ENCODE measurements at places on chromosomes 2 and 18. TPM values are rescaled to one million over a fixed set of nuclear protein-coding genes. Genes with fewer than 3 reads are reported as not detected.

DNA sequence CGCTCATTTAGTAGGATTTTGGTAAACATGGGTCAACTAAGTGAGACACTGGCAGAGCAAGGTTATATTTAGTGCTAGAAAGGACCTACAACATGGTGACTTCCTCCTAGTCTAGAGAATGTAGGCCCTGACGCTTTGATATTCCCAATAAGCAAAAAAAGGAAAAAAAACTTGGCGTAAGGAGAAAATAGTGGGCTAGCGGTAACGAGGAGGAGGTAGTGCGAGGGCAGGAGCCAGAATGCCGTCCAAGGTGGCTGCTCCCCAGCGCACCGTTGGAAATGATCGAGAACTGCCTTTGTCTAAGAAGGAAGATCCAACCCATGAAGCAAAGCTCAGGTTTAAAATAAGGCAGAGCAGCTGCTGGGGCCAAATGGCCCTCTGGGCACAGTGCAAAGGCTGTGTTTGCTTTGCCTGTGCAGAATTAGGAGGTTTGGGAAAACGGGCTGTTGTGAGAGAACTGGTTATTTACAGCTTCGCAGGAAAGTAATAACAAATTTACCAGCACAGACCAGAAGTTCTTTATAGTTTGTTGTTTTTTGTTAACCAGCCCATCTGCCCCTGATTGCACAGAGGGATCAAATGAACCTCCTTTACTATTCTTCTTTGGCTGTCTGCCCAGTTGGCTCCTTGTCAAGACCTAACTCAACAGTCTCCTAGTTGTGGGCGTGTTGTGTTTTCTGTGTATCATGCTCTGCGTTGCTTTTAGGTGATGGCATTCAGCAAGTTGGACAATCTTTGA lies 86.6 kb downstream of the ITGB1BP1 start:
- peak overlapping the region; percentile 61 for H3K27ac ChIP-seq
- no peaks in the 10 kb centered on the region for H3K36me3 ChIP-seq
- DNase-seq = peak; percentile 64

GRCh38 chr2:213766465-213766901 lies 482.2 kb downstream of the SPAG16 start:
- H3K4me1 ChIP-seq = no peaks in the 10 kb centered on the region
- H3K27me3 ChIP-seq = no peaks in the 10 kb centered on the region
- no peak overlapping the region for H3K27ac ChIP-seq
- H3K4me3 ChIP-seq = no peak overlapping the region

- no peaks in the 10 kb centered on the region for H3K27me3 ChIP-seq
- no peak overlapping the region for H3K4me3 ChIP-seq
- H3K36me3 ChIP-seq = no peaks in the 10 kb centered on the region
- H3K27ac ChIP-seq = no peak overlapping the region
These were observed 187.0 kb downstream of the HAUS1 start for GRCh38 chr18:46291149-46291548.

- no peak overlapping the region for H3K4me3 ChIP-seq
- no peaks in the 10 kb centered on the region for H3K36me3 ChIP-seq
- no peaks in the 10 kb centered on the region for H3K4me1 ChIP-seq
- no peaks in the 10 kb centered on the region for H3K27me3 ChIP-seq
- no peak for DNase-seq
These were observed 382.1 kb downstream of the OSR1 start for GRCh38 chr2:18976168-18976961.

DNA sequence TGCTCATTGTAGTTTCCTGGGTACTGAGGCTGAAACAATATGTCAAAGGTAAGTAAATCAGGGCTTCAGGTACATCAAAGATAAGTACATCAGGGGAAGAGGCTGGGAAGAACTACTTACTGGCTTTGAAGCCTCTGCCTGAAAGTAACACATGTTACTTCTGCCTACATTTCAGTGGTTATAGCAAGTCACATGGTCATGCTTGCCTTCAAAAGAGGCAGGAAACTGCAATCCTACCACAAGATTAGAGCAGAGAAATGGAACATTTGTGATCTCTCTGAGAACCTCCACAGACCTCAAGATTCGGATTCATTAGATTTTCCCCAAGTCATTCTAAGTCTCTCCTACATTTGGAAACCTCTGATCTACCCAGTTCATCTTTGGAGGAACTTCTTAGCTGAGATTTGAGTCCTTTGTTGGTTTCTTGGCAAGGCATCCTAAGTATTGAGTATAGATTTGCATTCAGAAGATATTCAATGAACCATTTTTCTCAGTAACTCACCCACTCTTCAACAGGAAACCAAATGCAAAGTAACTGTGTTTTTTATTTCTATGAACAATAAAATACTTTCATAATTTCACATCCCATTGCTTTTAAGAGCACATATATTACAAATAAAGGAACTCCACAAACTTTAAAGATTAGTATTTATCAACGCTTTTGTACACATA lies 48.5 kb upstream of the CCDC195 start:
- no peak overlapping the region for H3K4me3 ChIP-seq
- H3K36me3 ChIP-seq = no peaks in the 10 kb centered on the region
- H3K27me3 ChIP-seq = no peaks in the 10 kb centered on the region
- H3K27ac ChIP-seq = no peak overlapping the region

DNA sequence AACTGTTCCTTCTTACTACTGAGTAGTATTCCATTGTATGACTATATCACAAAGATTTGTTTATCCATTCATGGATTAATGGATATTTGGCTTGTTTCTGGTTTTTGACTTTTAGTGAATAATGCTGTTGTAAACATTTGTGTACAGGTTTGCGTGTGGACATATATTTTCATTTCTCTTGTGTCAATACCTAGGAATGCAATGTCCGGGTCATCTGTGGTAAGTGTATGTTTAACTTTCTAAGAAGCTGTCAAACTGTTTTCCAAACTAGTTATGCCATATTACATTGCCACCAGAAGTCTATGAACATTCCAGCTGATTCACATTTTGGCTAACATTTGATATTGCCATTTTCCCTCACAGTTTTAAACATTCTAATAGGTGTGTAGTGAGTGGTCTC lies 29.1 kb upstream of the SLC16A14 start:
- H3K4me3 ChIP-seq = no peak overlapping the region
- no peaks in the 10 kb centered on the region for H3K36me3 ChIP-seq
- H3K27me3 ChIP-seq = no peaks in the 10 kb centered on the region
- no peaks in the 10 kb centered on the region for H3K4me1 ChIP-seq

GRCh38 chr2:229712136-229712535 lies 2.2 kb downstream of the DNER start:
- H3K27me3 ChIP-seq = peaks cover 6% of the 10 kb centered on the region
- DNase-seq = no peak
- no peak overlapping the region for H3K4me3 ChIP-seq
- no peaks in the 10 kb centered on the region for H3K36me3 ChIP-seq
- H3K27ac ChIP-seq = no peak overlapping the region

- H3K27ac ChIP-seq = no peak overlapping the region
- DNase-seq = no peak
- H3K4me3 ChIP-seq = no peak overlapping the region
- H3K36me3 ChIP-seq = no peaks in the 10 kb centered on the region
These were observed 16.0 kb upstream of the KLF7 start for GRCh38 chr2:207181526-207182274.

GRCh38 chr2:232338759-232339106 lies 39.8 kb upstream of the ALPP start:
- no peak for DNase-seq
- H3K27ac ChIP-seq = no peak overlapping the region
- H3K27me3 ChIP-seq = no peaks in the 10 kb centered on the region
- H3K4me3 ChIP-seq = no peak overlapping the region
- H3K36me3 ChIP-seq = no peaks in the 10 kb centered on the region
- H3K4me1 ChIP-seq = no peaks in the 10 kb centered on the region

DNA sequence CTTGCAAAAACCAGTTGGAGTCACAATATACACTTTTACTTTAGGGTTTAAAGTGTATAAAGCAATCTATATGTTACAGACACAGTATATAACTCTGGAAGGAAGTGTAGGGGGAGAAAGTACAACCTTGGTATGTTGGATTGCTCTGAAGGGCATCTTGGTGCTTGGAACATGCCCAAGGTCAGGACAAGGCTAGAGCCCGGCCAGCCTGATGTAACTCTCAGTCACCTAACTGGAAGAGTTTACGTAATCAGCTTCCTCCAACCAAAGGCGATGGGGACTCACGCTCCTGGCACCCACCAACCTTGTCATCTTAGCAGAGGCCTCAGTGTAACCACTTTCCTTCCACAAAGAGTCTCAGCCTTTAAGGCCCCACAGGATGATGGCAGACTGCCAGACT lies 181.1 kb upstream of the ACAA2 start:
- H3K27ac ChIP-seq = no peak overlapping the region
- H3K27me3 ChIP-seq = no peaks in the 10 kb centered on the region
- H3K36me3 ChIP-seq = no peaks in the 10 kb centered on the region
- no peak for DNase-seq
- H3K4me3 ChIP-seq = no peak overlapping the region

DNA sequence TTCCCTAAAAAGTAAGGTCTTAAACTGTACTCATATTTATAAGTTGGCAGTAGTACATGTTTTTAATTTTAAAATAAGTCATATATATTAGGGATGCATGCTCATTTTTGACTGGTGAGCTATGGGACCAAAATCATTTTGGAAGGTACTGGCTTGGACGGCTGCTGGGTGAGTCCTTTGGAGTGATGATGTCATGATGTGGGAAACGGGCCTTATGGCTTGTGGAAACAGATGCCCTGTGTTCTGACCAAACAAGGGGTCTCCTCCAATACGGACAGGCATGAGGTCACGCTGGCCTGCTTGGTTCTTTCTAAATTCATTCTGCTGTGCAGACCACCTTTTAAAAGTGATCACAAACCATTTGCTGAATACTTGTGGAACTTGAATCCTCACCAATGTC lies 109.2 kb upstream of the MGAT5 start:
- no peaks in the 10 kb centered on the region for H3K27me3 ChIP-seq
- no peak overlapping the region for H3K4me3 ChIP-seq
- no peaks in the 10 kb centered on the region for H3K4me1 ChIP-seq
- no peaks in the 10 kb centered on the region for H3K36me3 ChIP-seq

DNA sequence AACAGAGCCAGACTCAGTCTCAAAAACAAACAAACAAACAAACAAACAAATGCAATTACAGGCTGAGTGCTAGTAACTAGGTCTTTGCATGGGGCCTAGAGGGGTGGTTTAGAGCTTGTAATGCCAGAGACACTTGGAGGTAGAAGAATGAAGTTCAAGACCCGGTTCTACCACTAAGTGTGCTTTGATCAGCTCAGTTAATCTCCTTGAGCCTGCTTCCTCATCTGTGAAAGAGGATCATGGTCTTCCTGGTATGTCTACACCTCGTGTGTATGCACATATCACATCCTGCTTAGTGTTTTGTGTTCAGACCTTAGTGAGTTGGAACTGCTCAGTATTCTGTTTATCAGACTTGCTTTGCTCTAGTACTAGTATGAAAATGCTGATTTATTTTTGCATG lies 4.8 kb upstream of the ATP6V1C2 start:
- no peak for DNase-seq
- H3K27me3 ChIP-seq = peaks cover 15% of the 10 kb centered on the region
- H3K27ac ChIP-seq = peak overlapping the region; percentile 65
- H3K4me1 ChIP-seq = peaks cover 10% of the 10 kb centered on the region
- no peak overlapping the region for H3K4me3 ChIP-seq
- no peaks in the 10 kb centered on the region for H3K36me3 ChIP-seq

DNA sequence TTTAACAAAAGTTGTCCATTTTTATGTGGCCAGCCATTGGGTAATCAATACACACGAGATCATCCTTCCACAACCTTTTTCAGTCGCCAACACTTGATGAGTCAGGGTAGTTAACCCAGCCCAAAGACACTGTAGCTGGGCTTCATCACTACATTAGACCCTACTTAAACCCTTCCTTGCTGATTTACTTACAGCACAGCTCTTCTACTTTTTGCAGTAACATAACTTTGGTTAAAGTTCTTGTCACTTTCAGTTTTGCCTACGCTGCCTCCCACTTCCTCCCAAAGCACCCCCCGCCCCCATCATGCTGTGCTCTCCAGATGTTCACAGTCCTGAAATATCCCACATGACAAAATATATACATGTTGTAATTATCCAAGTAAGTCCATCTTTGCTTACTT lies 103.6 kb downstream of the CDK15 start:
- H3K4me1 ChIP-seq = no peaks in the 10 kb centered on the region
- no peak overlapping the region for H3K4me3 ChIP-seq
- no peak for DNase-seq
- no peaks in the 10 kb centered on the region for H3K36me3 ChIP-seq
- no peaks in the 10 kb centered on the region for H3K27me3 ChIP-seq

DNA sequence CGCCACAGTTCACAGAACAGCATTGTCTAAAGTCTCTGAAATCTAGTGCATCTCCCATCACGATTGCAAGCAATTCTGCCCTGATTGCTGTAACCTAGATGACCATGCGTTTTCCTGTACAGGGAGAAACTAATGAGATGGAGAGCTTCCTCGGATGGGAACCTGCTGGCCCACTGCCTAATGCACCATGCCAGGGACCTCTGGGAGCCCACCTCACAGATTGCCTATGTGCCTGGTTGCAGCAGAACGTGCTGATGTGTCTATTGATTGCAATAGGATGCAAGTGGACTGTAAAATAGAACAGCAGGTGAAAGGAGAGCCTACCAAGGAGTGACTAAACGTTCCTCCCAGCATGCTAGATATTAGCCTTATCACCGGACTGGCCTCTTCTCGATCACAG lies 141.0 kb upstream of the RAB12 start:
- H3K4me3 ChIP-seq = no peak overlapping the region
- no peaks in the 10 kb centered on the region for H3K27me3 ChIP-seq
- no peaks in the 10 kb centered on the region for H3K36me3 ChIP-seq
- no peak for DNase-seq

DNA sequence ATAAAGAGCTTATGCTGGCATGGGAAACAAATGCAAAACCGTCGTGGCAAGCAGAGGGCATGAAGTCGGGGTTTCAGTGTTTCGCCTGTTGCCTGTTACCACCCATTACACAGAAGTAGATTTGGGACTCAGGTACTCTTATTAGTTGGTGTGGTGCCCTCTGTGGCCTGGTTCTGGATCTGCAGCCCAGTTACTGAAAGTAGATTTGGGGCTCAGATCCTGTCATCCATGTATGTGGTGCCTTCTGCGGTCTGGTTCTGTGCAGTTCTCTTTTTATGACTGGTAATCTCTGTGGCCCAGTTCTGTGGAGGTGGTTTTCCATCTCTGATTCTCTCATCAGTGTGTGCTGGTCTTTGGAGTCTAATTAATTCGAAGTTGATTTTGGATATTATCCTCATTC lies 45.2 kb downstream of the ADNP2 start:
- DNase-seq = no peak
- H3K27ac ChIP-seq = no peak overlapping the region
- no peaks in the 10 kb centered on the region for H3K4me1 ChIP-seq
- H3K36me3 ChIP-seq = no peaks in the 10 kb centered on the region

GRCh38 chr18:28267276-28267675 lies 90.3 kb upstream of the CDH2 start:
- no peak overlapping the region for H3K4me3 ChIP-seq
- H3K4me1 ChIP-seq = no peaks in the 10 kb centered on the region
- H3K36me3 ChIP-seq = no peaks in the 10 kb centered on the region

- H3K36me3 ChIP-seq = no peaks in the 10 kb centered on the region
- no peak overlapping the region for H3K4me3 ChIP-seq
- no peaks in the 10 kb centered on the region for H3K27me3 ChIP-seq
- H3K27ac ChIP-seq = no peak overlapping the region
- no peaks in the 10 kb centered on the region for H3K4me1 ChIP-seq
These were observed 300.4 kb upstream of the NETO1 start for GRCh38 chr18:73168236-73168635.

Gene SCYGR4
- total RNA-seq = not detected

Gene ZNF396
- 4.3 TPM for total RNA-seq
